ENCODE measurements at places on chromosomes 1 and 21.

DNA sequence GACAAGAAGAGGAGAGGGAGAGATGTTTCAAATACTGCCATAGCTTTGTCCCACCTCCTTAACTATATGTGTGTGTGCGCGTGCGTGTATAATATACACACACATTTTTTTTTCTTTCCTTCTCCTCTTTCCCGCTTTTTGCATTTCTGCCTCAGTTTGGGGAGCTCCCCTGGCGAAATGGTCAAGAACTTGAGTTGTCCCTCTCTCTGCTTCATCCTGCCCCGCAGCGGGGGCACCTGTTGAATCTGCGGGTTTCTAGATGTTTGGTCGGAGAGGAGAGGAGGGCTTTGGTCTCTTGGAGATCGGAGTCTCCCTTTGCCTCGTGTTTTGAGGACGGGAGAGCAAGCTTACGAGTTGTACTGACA, 504 bp downstream of the SCCPDH start:
- ATAC-seq, result no peak

GRCh38 chr1:48775831-48776392, 779 bp downstream of the BEND5 start:
- no peak for ATAC-seq

GRCh38 chr1:62229468-62229867, 34.8 kb downstream of the L1TD1 start:
- no peak for ATAC-seq

GRCh38 chr1:210876275-210876674, 257.7 kb downstream of the KCNH1 start:
- no peak for ATAC-seq

- ATAC-seq, result no peak
Measured at GRCh38 chr1:53548031-53548491, 88.9 kb downstream of the DMRTB1 start.

DNA sequence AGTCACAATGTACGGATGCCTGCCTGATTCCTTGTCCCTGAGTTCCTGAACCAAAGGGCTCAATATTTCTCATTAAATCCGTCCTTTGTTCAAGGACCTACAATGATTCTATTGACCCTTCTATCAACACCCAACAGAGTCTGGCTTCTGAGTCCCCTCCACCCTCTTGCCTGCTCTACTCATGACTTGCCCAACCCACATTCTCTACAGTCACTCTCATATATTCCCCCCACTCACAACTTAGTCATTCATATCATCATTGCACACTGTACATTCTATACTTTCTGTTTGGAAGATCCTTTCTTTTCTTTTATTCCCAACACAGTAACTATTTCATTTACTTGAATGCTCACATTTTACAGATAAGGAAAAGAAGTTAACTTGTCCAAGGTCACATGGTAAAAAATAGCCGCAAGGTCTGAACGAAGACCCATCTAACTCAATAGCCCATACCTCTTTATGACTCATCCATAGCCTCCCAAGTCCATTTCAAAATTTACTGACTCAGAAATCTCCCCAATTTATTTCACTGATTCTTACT, 3.6 kb downstream of the OTUD7B start:
- ATAC-seq, result no peak

DNA sequence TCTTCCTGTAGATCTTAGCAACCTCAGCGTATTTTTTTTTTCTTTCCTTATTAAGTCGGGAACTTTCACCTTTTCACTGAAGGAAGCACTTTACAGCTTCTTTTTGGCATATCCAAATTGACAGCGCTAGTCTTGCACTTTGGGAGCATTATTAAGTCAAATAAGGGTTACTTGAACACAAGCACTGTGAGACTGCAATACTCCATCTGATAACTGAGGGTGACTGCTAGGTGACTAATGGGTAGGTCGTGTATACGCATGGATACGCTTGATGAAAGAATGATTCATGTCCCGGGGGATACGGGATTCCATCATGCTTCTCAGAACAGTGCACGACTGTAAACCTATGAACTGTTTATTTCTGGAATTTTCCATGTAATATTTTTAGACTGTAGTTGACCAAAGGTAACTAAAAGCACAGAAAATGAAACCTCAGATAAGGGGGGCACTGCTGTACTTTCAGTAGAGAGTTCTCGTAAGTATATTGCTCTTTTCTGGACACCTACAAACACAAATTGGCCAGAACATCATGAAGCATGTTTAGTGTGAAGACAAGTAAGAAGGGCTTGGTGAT, 364.7 kb downstream of the SMYD3 start:
- peak; percentile 89 for ATAC-seq

DNA sequence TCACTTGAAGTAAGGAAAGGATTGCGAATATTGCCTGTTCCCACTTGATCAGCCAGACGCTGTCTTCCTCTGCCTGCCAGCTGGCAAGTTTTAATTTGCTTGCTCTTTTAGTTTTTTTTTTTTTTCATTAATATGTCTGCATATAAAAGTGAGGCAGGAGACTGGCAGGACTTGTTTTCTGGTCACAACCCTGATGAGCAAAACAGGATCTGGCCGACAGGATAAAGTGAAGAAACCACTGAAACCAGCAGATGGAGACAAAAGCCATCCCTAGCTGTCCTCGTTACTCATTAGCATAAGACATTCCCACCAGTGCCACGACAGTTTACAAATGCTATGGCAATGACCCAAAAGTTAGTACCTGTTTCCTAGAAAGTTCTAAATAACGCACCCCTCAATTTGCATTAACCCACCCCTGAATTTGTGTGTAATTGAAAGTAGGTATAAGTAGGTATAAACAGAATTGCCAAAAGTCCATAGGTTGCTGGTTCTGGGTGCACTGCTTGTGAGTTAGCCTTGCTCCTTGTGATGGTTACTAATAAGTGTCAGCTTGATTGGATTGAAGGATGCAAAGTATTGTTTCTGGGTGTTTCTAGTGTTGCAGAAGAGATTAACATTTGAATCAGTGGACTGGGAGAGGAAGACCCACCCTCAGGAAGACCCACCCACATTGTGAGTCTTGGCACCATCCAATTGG, 60.8 kb downstream of the ZNF684 start:
- peak; percentile 85 for ATAC-seq

DNA sequence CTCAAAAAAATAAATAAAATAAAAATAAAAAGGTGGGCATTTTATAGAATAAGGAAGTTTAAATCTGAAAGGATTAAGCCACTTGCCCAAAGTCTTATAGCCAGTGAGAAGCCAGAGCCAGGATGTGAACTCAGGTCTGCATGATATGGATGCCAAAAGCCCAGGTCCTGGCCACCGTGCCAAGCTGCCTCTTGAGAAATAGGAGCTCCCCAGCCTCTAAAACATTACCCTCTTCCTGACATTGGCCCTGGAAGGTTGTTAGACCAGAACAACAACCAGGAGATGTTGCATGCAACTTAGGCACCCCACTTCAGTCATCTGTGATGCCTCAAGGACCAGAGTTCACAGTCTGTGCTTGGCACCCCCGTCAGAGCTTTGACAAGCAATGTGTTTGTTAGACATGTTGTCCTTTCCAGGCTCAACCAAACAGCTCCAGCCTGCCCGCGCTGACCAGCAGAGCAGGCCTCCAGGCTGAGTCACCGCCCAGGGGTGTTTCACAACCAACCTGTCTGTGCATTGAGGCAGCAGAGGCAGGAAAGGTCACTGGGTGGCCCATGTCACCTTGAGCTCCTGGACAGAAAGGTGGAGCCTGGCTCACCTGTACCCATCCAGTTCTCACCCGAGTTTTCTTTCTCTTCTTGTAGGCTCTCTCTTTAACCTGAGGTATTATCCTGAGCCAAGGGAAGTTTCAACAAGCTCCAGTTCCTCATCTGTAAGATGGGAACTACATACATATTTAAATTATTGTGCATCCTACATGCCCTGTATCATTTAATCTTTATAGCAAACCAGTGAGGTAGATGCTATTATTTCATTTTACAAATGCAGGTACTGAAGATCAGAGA, 14.9 kb upstream of the MED18 start:
- ATAC-seq, result peak; percentile 90

DNA sequence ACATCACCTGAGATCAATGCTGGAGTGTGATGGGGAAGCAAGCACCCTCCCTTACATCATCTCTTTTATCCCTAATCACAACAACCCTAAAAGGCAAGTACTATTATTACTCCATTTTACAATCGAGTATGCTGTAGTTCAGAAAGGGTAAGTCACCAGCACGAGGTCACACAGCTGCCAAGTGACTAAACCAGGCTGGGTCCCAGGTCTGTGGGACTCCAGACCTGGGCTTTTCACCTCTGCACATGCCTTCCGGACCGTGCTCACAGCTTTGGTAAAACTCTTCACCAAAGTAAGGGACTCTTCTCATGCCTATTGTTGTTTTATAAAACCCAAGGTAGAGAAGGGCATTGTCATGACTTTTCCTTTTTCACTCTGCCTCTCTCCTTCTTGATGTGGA, 130.9 kb downstream of the DMRTB1 start:
- ATAC-seq, result no peak

DNA sequence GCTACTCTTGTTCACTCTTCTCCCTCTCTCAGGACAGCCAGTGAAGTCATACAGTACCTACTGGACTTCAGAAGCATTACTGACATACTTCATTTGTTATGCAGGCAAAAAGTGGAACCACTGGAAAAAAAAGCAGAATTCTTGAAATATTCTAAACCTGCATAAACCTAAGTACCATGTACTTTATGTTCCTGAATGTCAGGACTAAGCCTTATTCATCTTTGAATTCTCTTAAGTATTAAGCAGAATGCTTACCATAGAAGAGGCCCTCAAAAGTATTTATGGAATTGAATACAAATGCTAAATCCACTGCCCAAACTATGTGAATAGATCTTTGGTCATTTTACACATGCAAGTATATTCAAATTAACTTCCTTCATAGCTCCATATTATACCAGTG, 7.8 kb downstream of the PSMB2 start:
- ATAC-seq, result no peak

DNA sequence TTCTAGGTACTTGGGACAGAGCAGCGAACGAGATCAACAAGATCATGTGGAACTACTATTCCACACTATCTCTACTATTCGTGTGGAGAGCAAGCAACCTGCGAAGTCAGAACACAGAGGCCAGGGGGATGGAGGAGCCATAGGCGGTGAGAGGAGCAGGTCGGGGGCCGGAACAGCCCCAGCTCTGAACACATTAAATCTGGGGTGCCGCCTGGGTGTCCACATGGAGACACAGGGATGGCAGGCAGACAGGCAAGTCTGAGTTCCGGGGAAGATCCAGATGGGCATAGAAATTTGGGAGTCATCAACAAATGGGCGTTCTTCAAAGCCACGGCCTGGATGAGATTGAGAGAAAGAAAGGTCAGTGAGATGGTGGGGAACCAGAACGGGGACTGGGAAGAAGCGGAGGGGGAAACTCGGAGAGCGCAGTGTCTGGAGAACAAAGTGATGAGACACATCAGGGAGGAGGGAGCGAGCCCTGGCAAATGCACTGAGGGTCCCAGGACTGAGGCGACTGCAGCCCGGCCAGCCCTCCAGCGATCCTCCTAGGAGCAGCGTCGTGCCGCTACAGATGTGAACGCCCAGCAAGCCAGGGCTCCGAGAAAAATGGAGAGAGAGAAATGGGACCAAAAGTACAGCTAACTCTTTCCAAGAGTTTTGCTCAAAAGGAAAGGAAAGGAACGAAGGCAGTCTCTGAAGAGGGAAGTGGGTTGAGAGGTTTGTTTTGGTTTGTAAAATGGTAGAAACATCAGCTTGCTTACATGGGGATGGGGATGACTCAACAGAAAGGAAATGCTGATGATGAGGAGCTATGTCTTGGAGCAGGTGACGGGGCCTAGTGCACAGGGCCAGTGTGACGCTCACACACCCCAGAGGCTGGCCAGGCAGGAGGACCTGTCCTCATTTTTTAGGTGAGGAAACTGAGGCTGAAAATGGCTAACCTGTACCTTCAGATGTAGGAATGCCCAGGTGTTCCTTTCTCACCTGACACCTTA, 84.5 kb downstream of the GLIS1 start:
- ATAC-seq, result no peak

GRCh38 chr1:236021424-236022135, 43.3 kb downstream of the NID1 start:
- ATAC-seq, result no peak

DNA sequence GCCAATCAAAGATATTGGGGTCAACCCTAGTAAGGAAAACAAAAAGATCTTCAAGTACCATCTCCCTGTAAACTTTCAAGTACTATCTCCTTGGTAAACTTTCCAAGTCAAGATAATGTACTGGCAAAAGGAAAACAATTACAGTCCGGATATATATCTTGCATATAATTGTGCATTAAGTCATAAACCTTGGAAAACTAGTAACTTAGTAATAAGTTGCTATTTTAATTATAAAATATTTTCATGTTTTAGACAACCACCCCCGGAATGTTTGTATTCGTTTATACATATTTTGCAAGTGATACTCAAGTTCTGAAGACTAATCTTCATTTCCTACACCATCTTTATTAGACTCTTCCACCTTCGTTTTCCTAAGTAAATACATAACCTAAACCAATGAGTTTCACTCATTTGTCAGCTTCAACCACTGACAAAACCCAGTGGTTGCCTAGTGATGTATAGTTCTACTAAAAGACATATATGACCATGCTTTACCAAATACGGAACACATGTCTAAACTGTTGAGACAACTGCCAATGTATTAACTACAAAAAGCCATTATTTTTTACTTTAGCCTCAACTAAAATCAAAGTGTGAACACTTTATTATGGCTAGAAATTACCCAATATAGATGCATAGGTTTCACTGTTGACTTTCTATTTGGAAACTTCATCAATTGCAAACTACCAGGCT, 1.7 kb downstream of the AKT3 start:
- no peak for ATAC-seq

DNA sequence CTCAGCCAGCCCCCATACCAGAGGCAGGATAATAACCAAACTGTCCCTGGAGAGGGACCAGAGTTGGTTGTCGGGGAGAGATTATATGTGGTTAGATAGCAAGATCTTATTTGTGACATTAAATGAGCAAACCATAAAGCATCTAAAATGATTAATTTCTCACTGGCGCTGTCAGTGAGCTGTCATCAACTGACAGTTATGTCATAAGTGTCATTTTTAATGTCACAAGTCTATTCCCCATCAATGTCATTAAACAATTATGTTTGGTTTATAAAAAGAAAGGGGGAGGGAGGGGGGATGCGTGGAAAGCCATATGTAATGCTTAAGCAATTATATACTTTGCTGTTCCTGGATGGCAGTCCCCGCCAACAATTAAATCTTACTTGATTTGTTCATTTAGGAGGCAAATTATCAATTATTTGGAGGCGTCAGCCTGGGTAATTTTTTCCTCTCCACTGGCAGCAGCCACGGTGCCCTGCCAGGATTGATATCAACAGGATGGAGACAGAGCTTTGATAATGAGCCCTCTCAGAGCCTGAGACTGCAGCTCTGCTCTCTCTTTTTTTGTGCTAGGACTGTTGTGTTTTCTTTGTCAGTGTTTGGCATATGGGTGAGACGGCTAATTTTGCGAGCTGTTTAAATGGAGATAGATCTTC, 333.6 kb upstream of the CAMK1G start:
- no peak for ATAC-seq

GRCh38 chr1:164256456-164256855, 302.5 kb upstream of the PBX1 start:
- peak; percentile 55 for ATAC-seq

DNA sequence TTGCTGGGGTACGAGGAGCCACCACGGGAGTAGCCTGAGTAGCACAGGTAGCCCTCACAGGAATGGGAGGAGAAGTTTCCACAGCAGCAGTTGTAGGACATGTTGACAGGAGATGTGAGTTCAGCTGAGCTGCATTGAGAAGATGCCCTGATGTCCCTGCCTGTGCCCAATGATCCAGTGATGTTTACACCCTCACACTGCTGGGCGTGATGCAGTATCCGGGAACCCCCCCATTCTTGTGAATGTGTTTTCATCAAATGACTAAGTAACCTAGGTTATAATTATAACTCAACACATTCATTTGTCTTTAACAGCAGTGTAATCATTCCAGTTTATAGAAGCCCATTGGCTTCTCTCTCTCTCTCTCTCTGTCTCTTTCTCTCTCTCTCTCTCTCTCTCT, at the start of gene KRTAP23-1:
Gene KRTAP23-1, minus strand, starts transcription at position 101 of the 400 bp plus-strand sequence. Its CDS starts 0 bp downstream, at position 101.
- ATAC-seq, result no peak
